GM23248 (cell line): ENCODE measurements at places on chromosomes 1 and 21.

- DNase-seq, result no peak
Observed at GRCh38 chr1:43573066-43573800, 42.5 kb downstream of the PTPRF start.

DNA sequence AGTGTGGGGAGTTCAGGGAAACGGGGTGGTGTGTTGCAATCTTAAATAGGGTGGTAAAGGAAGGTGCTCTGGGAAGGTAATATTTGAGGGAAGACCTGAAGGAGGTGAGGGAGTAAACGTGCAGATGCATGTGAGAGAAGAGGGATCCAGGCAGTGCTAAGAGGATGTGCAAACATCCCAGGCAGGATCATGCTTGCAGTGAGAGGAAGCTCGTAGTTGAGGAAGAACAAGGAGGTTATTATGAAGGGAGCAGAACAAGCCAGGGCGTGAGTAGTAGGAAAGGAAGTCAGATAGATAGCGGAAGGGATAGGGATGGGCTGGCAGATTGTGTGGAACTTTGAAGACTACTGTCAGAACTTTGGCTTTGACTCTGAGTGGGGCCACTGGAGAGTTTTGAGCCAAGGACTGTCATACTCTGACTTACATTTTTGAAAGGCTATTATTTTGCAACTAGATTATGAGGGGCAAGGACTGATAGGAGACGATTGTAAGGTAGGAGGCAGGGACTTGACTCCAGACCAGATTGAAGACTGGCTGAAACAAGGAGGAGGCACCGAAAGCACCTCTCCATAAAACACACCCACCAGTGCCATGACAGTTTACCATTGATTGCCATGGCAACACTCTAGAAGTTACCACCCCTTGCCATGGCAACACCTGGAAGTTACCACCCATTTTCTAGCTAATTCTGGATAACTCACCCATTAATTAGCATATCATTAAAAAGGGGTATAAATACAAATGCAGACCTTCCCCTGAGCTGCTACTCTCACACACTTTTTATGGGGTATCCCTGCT lies 67.0 kb downstream of the XCL2 start:
- no peak for DNase-seq

DNA sequence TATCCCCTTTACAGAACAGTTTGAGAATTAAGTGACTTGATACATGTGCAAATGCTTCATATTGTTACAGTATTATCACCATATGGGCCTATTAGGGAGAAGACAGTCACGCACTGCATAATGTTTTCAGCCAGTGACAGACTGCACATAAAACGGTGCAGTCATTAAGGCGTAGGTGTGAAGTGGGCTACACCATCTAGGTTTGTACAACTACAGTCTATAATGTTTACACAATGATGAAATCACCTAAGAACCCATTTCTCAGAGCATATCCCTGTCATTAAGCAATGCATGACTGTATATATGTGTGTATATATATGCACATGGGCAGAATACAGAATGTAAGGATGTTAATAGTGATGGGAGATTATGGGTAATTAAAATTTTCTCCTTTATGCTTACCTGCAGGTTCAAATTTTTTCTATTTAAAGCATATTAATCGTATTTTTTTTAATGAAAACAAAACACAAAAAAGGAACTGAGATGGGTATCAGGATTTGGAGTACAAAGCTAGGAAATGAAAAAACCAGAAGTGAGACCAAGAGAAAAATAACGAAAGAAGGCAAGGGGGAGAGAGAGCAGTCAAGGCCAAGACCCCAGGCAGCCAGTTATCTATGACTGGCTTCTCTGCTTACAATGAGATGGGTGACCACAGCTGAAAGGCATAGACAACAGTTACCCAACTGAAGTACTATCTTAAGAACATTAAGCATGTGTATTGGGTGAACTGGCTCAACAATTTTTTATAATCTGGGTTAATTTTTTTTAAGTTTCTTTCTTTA lies 122.9 kb upstream of the DAB1 start:
- no peak for DNase-seq

DNA sequence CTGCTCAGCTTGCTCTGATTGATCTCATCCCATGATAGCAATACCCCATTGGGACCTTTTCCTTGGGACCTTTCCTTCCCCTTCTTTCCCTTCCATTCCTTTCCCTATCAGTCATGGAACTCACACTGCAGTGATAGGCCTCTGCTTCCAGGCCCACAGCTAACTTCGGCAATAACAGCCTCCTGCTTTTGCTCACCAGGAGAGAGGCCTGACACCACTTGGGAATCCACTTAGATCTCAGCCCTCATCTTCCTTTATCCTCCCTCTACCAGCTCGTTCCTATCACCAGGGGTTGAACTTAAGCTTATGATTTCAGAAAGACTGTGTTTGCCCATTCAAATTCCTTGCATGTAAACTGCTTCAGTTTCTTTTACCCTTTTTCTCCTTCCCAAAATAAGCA lies 11.0 kb upstream of the TIPRL start:
- no peak for DNase-seq

- DNase-seq, result no peak
Observed at GRCh38 chr1:21139601-21140000, 37.1 kb downstream of the EIF4G3 start.

DNA sequence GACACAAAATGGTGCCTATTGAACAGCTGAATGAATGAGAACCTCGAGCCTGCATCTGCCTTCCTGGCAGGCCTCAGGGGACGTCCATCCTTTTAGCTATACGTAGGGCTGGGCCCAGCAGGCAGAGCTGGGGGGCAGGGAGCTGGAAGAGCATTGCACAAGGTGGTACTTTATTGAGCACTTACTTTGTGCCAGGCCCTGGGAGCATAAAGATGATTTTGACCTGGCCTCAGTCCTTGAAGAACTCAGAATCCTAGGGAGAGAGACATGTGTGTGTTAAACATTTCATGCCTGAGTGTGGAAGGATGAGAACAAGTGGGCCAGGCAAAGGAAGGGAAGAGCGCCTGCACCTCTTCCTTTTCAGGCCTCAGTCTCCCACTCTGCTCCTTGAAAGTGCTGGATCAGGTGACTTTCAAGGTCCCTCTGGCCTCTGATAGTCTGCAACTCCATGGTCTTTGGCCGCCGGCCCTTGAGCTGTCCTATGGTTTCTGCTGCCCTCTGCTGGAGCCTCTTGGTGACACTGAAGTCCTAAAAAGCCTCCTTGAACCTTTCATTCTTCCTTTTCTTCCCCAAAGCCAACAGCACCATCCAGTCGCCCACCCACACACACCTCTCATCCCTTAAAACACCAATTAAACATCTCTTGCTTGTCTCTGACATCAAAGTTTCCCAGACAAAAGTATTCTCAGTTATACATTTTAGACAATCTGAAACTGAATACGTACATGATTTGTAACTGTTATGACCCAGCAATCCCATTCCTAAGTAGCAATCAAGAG lies 3.5 kb upstream of the PEAR1 start:
- peak; percentile 88 for DNase-seq

DNA sequence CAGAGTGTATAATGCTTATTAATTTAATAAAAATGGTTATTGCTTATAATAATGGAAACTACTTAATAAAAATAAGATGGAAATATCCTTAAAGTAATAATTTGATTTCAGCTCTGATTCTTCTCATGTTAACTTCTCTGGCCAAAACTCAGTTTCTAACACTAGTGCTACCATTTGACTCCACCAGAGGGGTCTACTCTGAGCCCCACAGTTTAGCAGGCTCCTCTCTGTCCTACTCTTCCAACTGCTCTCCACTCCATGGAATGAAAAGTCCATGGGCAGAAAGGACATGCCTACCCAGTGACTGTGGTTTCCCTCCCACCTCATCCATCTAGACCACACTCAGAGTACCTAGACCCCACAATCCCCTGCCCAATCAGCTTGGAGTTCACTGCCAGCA lies 489.1 kb upstream of the CAMK1G start:
- no peak for DNase-seq

GRCh38 chr21:29055080-29055479 lies 18.4 kb downstream of the CCT8 start:
- no peak for DNase-seq

GRCh38 chr1:247529771-247530355 lies 6.4 kb downstream of the OR2C3 start:
- no peak for DNase-seq

DNA sequence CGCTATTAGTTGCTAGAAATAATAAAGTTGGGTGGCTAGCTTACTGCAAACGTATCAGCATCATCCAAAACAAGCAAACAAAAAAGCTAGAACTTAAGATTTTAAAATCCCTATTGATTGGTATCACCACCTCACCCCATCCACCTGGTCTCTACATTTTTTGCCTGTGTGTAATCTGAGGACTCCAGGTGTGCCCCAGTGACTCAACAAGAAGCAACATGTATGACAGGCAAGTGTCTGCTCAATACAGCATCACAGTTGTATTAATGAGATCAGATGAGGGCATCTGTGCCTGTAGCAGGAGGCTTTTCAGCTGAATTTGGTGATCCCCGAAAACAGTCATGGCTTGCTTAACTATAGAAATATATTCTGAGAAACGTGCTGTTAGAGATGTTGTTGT lies 14.6 kb upstream of the PAPPA2 start:
- no peak for DNase-seq

DNA sequence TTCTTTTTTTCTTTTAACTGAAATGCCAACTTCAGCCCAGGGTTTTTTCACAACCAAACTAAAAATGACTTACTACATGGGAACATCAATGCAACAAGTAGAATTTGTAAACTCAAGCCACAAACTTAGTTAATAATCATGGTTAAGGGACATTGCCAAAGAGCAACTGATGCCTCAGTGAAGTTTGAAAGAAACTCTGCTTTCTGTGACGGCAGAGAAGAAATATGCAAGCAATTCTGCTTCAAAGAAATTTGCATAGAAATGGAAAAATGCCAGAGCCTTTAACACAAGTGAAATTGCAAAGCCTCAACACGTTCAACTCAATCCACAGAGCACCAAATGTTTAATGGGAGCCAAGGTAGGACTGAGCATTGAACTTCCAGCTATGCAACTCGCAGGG lies 5.0 kb upstream of the CHD5 start:
- peak; percentile 62 for DNase-seq

- DNase-seq, result no peak
Observed at GRCh38 chr21:14453339-14454015, 70.5 kb upstream of the HSPA13 start.

DNA sequence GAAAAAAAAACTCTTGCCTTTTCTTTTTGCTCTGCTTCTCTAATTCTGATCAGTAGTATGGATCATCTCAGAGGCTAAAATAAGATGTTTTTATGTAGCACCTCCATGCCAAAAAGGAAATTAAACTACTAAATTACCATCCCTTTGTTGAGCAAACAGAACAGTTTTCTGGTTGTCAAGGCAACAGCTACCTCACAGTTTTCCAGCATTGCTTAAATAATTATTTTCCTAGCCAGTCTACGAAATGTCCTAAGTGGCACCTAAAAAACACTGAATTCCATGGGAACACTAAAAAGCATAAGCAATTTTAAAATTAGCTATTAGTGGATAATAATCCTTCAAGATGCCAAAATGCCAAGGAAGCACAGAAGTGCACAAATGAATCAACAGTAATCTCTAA lies 61.7 kb downstream of the ARID4B start:
- peak; percentile 45 for DNase-seq

DNA sequence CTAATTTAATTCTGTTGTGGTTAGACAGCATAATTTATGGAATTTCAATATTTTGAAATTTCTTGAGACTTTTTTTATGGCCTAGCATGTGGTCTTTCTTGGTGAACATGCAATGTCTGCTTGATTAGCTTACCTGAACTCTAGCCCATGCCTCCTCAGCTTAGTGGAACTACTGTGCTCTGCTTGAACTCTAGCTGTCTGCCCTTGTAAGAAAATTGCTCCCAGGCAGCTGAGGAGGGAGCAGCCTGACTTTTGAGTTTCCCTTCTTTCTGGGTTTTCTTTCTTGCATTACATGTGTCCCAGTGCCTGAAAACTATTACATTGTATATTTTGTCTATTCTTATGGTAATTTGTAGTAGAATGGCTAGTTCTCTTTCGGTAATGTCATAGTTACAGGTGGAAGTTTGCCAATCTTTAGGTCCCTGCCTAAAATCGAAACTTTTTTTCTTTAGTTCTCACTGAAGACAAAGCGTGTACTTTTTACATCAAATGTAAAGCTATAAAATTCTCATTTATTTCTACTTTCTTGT lies 105.3 kb downstream of the MAST2 start:
- DNase-seq, result no peak

GRCh38 chr1:71269818-71270217 lies 189.0 kb upstream of the ZRANB2 start:
- DNase-seq, result peak; percentile 58

DNA sequence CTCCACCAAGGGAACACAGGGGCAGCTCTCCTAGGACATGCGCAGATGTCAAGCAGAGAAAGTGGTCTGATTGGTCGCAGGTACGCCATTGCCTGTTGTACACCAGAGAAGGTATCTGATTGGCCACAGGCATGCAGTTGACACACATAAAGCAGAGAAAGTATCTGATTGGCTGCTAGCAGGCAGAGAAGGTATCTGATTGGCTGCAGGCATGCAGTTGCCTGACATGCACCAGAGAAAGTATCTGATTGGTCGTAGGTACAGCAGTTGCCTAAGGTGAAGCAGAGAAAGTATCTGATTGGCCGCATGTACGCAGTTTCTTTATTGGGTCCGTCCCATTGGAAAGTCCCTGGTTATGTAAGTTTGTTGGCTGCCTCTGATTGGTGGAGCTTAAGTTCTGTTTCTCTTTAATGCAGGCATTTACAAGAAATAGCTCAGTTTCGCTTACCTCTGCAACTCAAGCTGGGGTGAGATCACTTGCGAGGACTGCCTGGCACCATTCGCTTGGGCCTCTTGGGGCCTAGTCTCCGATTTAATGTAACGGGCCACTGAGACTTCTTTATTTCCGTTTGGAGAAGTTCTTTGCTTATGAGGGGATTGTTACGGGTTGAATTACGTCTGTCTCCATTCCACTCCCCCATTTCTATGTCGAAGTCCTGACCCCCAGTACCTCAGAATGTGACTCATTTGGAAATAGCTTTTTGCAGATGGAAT lies 74.2 kb downstream of the SIK1 start:
- no peak for DNase-seq

DNA sequence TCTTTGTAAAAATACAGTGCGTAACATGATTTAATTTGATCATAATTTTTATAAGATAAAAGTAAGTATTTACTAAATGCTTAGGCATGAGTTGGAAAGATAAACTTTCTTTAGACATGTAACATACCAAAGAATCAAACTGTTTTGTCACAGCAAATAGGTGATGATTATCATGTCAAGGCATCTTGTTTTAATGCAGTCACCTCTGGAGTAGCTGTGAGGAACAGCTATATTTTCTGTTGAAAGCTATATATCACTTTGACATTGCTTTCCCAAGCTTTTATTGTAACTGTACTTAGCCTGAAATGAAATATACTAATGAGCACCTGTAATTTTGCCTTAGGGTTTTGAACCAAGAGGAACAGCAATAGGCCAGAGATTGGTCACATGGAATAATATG lies 151.9 kb downstream of the TLR5 start:
- no peak for DNase-seq

- DNase-seq, result no peak
Observed at GRCh38 chr21:39258207-39258606, 55.2 kb downstream of the BRWD1 start.

GRCh38 chr1:10530756-10531495 lies 56.2 kb downstream of the PEX14 start:
- no peak for DNase-seq

- peak; percentile 64 for DNase-seq
Observed at GRCh38 chr1:218339267-218339831, 5.8 kb upstream of the TGFB2 start.

GRCh38 chr21:44737706-44738354 lies 26.5 kb upstream of the TSPEAR start:
- peak; percentile 30 for DNase-seq
